ENCODE measurements at places on chromosomes 2 and 18. TPM values are rescaled to one million over a fixed set of nuclear protein-coding genes. Genes with fewer than 3 reads are reported as not detected.

DNA sequence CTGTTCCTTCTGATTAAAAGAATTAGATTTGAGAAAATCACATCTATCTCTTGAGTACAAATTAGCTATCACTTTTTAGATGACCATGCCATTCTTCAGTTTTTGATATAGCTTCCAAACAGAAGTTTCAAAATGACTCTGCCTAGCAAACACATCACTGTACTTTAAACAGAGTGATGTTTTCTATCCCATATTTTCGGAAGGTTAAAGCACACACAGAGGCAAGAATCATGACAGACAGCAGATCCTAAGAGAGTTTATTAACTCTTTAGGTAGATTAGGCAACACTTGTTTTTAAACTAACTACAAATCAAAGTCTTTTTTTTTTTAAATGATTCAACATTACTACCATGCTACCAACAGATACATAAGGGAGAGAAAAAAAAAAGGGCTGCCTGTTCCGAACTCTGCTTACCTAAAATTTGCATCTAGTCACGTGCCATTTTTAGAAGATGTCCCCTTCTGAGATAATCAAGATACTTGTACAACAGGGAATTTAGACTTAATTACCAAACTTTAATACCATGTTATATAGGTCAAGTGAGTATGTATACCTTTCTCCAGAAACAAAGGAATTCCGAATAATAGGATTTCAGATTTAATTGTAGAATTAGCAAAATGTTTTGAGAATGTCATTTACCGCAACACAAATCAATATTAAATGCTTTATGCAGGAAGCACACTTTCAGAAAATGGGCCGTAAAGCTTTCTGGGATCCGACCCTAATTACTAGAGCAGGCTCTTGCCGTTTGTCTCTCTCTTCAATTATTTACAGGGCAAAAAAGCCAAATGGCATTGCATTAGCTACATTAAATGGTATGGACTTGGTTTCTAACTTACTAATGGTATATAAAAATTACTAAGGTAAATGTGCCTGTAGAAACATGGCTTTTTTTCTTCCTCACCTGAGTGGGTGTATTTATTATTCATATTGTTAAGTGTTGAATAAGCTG lies 2.6 kb downstream of the RBMS1 start:
- no peak for DNase-seq

Gene ZNF24
- total RNA-seq = 54.9 TPM

- no peak for DNase-seq
Measured at GRCh38 chr2:215683295-215683694, 247.4 kb upstream of the FN1 start.

DNA sequence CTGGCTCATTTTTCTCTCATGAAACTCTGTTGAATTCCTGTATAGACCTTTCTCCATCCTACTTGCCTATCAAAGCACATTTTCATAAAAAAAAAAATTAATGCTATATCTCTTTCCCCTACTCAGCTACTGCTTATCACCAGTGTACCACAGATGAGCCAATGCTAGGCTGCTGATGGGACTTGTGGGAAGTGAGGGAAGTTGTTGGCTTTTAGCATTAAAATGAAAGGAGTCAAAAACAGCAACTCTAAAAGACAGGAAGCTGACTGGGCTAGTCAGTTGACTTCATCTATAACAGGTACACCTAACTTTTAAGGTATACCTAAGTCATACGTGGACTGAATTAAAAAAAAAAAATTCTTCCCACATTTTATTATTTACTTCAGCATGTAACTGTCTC lies 102.1 kb downstream of the FAM117B start:
- no peak for DNase-seq

Gene SLC38A11
- 3.7 TPM for total RNA-seq

DNA sequence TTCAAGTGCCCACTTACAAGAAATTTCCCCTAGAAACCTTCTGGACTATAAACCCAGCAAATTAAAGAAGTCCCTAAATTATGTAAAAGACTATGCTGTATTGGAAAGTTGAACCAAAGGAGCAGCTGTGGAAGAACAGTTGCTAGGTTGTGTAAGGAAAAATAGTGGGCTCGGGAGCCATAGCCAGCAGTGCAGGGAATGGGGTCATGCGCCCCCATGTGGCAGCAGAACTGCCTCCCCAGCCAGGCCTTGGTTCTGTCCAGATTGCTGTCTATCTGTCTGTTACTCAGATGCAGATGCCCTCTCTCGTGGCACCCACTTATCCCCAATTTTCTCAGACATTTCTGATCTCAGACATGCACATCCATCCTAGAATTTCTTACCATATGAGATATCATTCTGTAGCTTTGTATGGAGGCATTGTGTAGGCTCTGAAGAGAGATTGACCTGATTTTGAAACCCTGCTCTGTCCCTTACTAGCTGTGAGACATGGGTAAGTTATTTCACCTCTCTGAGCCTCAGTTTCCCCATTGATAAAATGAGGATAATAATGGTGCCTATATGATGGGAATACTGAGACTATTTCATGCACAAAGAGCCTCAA lies 258.3 kb downstream of the SS18 start:
- peak; percentile 64 for DNase-seq

DNA sequence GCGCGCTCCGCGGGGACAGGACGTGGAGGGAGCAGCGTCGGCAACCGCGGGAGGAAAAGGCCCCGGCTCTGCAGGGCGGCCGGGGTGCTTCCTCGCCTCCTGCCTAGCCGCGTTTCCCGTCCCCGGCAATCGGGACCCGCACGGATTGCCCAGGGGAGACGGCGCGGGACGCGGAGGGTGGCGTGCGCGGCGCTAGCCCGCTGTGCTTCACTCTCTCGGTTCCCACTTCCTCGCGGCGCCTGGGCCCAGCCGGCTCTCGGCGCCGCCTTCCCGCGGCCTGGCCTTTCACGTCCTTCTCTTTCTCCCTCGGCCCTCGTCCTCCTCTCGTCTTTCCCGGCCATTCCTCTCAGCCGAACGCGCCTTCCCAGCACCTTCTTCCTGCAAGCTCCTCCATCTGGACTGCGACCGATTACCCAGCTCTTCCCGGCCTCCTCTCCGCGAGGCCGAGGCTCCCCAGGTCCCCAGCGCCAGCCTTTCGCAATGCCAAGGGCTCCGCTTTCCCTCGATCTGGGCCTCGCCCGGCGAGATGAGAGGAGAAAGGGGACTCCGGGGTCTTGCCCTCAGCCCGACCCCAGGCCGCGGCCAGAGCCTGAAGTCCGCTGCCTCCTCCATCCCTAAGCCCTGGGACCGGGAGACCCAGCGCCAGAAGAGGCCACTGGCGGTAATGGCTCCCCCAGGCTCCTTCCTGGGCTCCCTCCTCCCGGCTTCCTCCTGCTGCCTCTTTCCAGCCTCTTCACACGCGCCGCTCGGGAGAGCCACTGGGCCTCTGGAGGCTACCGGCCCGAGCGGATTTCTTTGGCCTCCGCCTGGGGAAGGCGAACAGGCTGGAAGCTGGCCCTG lies 34.3 kb upstream of the ATP6V1B1 start:
- no peak for DNase-seq

GRCh38 chr2:32008805-32009515 lies 1.8 kb downstream of the MEMO1 start:
- DNase-seq = peak; percentile 8

DNA sequence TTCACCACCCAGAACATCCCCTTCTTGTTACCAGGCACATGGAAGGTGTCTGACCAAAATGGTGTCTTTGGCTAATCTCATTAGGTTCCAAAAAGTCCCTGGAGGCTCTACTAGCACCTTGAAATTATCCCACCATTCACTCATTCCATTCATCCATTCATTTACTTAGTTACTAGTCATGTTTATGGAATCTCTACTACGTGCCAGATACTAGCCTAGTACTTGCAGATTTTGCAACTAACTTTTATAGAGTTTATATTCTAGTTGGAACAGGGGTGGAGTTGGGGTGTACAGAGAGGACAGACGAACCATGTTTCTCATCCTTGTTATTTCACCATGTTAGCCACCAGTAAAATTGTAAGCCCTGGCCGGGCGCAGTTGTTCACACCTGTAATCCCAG lies 4.0 kb upstream of the NOP58 start:
- DNase-seq = no peak

GRCh38 chr18:70559446-70559845 lies 270.6 kb downstream of the SOCS6 start:
- no peak for DNase-seq

DNA sequence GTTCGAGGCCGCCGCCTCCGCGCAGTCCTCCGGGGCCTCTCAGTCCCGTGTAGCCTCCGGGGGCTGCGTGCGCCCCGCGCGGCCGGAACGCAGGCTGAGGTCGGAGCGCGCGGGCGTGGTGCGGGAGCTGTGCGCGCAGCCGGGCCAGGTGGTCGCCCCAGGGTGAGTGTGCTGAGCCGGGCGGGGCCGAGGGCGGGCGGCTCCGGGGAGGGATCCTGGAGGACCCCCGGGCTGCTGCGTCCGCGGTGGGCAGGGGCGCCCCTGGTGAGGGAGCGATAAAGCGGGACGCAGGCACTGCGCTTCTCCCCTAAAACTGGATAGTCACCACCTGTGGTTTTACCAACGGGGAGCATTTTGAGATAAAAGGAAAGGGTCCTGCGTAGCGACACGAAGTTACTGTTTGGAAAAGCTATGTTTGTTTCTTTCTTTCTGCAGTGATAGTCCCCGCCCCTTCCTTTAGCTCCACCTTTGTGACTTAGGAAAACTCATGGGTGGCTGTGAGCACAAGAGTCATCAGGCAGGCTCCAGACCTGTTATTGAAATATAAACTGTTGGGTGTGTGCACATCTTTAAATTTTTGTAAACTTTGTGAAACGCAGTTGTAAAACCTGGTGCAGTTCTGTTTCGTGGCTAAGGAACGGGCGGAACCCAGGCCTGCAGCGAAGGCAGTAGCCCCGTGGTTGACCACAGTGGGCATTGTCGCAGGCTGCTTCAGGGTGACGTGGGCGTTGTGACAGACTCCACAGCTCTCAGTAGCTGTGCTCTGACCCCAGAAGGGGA lies 687 bp downstream of the CTDP1 start:
- peak; percentile 69 for DNase-seq

- no peak for DNase-seq
Measured at GRCh38 chr2:21544392-21544791, 420.6 kb downstream of the TDRD15 start.

DNA sequence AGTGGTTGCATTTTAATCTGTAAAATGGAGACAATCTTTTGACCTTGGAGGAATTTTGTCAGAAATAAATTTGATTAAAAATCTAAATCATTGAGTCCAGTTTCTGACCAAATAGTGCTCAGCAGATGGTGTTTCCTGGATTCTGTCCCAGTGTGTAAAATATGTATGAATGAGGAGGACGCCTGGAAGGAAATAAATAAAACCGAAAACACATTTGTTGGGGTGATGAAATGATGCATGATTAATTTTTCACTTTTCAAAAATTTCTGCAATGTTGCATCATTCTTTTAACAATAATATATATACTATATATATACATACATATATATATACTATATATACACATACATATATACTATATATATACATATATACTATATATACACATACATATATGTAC lies 261.1 kb upstream of the TRIB2 start:
- no peak for DNase-seq

DNA sequence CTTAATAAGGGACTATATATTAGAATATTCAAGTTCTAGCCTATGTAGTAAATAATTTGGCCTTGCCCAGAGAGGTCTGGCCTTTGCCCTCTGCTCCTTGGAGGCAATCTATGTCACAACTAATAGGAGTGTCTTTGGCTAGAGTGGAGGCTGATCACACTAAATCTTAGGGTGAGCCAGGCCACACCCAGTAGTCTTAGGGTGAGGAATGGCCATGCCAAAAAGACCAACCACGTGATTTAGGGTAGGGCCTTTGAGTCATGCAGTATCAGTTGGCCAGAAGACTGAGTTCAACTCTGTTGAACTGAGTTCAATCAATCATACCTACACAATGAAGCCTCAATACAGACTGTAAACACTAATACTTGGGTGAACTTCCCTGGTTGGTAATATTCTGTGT lies 26.0 kb upstream of the FLACC1 start:
- DNase-seq = no peak

DNA sequence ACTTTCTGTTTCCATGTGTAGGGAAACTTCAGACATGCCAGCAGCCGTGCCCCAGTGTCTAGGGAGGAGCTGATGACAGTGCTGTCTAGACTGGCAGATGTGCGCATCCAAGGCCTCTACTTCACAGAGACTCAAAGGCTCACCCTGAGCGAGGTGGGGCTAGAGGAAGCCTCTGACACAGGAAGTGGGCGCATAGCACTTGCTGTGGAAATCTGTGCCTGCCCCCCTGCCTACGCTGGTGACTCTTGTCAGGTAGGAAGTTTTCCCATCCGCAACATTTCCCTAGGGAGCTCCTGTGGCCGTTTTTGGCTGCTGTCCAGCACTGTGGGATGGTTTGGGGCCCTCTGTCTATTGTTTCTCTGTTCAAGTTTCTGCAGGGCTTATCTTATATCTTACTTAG lies 143.1 kb upstream of the TTC39C start:
- DNase-seq = no peak

DNA sequence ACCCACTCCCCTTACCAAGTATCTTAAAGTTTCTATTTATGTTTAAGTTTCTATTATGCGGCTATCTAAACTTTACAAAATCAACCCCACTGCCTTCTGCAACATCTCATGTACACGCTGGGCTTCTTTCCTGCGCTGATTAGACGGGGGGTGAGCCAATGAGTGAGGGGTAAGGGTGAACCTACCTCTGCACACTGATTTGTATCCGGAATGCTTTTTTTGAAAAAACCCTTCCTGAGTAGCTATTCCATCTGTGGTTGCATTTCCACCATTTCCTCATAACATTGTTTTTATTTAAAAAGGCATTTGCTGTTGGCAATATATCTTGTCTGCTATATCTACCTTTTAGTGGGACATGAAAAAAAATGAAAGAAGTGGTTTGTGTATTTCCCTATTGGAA lies 6.3 kb downstream of the ALPG start:
- DNase-seq = no peak

DNA sequence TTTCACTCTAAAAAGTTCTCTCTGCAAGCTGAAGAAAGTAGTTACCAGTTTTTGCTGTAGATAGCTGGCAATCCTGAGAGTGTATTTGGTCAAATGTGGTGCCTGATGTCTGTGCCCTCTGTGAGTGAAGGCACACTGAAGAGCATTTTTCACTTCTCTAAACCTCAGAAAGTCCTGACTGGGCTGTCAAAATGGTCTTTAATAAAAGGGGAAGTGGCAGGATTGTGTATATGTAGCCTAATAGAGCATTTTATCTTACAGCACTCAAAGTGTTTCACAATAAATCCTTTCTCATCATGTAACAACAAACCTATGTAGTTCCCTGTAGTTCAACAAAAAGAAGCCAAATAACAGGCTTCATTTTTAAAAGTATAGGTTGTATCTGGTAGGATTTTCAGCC lies 1552.3 kb upstream of the SLC39A10 start:
- no peak for DNase-seq

DNA sequence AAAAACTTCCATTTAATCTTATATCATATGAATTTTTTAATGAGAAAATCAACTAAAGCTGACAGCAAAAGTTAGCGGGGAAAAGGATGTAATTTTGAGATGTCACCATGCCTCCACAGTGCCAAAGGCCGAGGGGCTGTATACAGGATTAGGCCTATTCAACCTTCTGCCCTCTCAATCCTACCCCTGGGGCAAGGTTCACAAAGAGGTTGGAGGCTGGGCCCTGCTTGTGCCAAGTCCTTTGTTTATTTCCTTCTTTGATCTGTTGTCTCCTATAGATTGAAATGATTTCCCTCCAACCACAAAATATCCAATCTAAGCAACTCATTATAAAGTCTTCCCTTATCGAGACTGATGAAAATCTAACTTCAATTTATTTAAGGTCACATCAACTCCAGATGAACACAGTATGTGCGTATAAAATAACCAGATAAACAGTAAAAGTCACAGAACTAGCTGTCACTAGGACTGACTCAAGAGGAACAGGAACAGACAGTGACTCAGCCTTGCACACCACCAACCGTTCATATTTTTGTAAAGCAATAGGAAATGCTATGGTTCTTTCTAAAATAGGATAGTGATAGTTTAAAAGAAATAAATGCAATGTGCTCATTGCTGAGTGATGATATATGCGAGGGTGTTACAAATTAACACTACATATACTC lies 95.8 kb downstream of the SLC25A12 start:
- DNase-seq = no peak

Gene DLX1
- total RNA-seq = 0.68 TPM
